ENCODE measurements at places on chromosomes 7 and 10.

GRCh38 chr10:61286686-61287085 lies 166.5 kb downstream of the TMEM26 start:
- no peak for DNase-seq

DNA sequence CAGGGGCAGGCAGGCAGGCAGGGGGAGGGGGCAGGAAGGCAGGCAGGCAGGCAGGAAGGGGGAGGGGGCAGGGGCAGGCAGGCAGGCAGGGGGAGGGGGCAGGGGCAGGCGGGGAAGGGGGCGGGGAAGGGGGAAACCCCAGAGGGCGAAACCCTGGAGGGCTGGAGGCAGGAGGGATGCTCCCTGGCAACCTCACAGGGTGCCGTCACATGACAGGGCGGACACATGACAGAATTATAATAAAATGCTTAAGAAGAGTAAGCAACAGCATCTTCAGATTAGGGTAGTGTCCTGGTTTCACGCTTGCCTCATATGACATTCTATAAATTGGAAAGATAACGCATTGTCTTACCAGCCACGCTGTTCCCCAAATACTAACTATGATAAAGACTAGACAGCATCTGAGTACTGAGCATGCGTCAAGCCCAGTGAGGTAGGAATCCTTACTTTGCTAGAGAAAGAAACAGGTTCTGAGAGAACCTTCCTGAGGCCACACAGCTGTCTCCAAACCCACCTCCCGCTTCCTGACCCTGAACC lies 131.6 kb downstream of the DIP2C start:
- DNase-seq, result peak; percentile 23

DNA sequence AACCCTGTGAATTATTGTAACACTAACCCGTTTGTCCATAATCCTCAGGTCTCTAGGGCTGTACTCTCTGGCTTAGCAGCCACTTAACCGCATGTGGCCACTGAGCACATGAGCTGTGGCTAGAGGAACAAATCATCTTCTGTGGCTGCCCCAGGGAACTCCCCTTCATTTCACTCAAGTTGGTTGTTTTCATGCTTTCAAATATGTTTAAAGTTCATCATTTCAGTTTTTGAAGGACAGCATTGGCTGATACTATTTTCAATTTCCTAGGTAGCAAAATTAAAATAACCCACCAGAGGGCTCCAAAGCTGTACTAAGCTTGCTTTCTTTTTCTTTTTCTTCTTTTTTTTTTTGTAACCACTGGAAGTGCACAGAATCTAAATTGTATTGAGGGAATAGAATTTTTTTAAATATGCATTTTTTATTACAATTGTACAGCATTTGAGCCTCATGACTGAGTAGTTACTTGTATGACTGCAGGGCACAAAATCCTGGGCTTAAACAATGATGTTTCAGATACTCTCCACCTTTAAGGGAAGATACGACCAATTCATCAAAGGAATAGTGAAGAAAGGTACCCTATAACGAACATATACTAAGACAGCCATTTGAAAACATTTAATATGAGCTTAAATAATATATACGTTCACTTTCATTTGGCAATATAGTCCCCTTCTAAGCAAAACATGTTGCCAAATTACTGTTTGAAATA lies 38.6 kb downstream of the MRC1 start:
- peak; percentile 38 for DNase-seq

DNA sequence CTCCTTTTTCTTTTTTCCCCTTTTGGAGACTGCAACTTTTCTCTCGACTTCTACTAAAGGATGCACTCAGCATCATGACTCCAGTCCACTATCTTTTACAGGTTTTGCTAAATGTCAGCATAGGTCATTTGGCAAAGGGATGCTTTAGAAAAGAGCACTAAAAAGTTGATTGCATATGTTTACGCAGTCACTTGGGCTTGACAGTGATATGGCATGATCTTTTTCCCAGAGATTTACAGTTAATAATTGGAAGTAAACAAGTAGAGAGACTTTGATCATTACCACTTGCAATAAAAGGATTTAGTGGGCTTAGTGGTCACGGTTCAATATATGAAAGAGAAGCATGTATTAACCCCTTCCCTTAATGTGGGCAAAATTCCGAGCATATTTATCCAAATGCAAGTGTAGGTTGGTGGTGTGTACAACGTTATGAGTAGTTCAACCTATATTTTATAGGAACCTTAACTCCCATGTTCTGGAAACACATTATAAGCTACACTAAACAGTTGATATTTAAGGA lies 1.8 kb downstream of the BMI1 start:
- DNase-seq, result no peak

- no peak for DNase-seq
Observed at GRCh38 chr7:77822269-77822668, 23.7 kb downstream of the PHTF2 start.

DNA sequence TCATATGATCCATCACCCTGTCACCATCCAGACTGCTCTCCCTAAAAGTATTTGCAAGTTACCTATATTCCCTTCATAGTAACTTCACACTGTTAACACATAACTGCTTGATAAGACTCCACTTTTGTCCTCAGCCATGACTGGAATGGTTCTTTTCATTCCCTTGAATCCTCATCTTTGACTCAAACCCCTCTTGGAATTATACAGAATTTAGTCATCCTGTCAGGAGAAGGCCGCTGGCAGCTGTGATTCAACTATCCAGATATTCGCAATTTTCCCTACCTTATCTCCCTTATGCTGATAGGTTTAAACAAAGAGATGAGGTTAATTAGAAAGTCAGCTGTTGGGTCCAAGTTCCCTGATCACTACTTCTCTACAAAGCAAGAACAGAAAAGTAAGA lies 143.0 kb upstream of the HPS1 start:
- peak; percentile 15 for DNase-seq

DNA sequence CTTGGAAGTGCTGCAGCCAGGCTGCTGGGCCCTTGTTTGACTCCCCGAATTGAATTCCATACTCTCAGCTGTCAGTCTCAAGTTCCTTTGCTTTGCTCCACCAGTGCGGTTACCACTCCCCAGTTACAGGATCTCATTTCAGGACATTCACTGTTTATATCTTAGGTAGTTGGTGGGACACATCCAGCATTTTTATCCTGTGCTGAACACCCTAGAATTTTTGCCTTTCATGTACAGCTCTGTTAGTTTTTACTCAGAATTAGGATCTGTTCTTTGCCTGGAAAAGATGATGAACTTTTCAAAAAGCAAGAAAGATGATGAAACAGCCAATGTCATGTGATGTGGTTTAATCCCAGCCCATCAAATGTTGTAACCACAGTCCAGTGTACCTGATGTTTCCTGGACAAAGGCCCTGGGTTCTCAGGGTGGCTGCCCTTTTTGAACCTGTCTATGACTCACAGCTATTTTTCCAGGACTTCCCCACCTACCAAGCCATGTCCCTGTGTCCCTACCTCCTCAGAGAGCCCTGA lies 149.7 kb downstream of the NOC3L start:
- peak; percentile 26 for DNase-seq

- no peak for DNase-seq
Observed at GRCh38 chr10:6109444-6109775, 20.6 kb downstream of the RBM17 start.

- DNase-seq, result no peak
Observed at GRCh38 chr10:17669185-17669872, 25.4 kb downstream of the STAM start.

DNA sequence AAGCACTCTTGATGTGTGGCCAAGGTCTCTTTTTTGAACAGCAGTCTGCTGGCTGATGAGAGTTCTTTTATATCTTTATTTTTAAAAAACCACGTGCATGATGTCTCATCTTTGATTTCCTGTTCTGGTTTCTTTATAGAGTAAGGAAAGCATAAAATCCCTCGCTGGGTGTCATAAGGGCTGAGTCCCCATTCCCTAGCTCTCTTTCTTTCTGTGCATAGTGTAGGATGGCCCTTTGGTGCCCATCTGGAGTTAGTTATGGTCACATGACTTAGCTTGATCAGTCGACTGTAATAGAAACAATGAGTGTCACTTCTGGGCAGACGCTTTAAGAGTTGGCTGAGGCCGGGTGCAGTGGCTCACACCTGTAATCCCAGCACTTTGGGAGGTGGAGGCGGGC lies 38.5 kb downstream of the GHRHR start:
- DNase-seq, result no peak

DNA sequence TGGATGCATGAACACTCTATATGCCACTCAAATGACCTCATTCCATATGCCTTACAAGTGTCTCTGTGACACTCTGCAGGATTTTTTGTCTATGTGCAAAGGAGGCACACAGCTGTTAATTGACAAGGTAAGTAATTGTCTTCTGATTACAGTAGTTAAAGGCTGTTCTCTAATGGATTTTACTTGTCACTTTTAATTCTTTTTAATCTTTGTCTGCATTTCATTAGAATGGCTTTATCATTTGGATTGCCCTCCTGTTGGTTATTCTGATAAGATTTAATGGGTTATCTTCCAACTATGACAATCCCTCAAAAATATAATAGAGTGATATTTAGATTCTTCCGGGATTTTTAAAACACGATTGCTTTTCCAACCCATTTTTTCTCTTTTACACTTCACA lies 290.0 kb upstream of the TEX47 start:
- DNase-seq, result no peak

- DNase-seq, result no peak
Observed at GRCh38 chr7:73690646-73691045, 7.2 kb downstream of the BUD23 start.

DNA sequence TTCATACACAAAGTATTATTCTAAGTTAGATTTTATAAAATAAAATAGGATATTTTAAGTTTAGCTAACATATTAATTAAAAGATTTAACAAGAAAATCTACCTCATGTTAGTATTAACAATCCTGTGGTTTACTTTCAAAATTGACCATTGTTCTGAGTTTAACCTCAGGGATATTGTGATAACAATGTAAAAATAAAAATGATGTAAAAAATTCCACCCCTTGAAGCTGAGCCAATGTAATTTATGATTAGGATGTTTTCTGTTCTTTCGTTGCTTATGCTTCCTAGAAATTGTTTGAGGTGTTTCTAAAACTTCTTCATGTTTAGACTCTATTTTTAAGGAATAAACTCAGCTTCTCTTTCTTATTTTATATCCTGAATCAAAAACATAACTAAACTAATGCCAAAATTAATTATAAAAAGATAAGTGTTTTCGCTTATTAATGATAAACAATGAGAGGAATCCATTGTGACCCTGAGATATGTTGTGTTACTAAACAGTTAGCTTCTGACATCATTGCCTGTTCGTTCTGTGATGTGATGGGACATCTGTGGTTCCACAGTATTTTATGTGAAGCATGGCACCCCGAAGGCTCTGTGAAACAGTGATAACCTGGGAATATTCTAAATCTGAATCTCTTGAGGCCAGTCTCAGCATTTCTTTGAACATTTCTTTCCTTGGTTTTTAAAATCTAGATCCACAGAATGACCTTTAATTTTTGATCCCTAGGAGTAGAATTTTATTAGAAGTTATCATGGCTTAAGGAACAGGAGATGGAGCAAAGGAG lies 340.8 kb downstream of the ARL4A start:
- DNase-seq, result no peak
